ENCODE measurements at places on chromosomes 6 and 20. TPM values are rescaled to one million over a fixed set of nuclear protein-coding genes. Genes with fewer than 3 reads are reported as not detected.

DNA sequence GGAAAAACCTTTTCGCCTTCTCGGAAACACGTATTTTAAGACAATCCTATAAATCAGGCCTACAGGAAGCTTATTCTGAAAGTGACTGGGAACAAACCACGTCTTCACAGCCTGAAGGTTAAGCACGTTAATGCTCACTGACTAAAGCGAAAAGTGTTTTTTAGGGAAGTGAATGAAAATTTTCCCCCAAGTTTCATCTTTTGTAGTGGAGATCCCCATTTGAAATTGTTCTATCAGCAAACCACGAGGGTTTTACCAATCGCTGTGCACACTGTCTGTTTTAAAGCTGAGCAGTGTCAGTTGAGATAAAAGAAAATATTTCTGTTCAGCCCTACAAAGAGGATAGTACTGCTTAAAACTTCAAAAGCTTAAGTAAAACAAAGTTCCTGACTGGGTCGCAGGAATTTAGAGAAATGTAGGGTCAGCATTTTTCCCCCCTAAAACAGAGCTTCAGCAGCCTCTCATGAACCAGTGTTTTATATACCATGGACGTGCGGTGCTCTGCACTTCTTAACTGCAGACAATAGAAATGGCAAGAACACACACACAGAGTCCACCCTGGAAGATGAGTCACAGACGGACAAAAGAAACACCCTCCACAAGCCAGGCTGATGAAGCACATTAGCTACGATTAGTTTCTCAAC lies 34.9 kb downstream of the SLC22A23 start:
- no peak for DNase-seq

DNA sequence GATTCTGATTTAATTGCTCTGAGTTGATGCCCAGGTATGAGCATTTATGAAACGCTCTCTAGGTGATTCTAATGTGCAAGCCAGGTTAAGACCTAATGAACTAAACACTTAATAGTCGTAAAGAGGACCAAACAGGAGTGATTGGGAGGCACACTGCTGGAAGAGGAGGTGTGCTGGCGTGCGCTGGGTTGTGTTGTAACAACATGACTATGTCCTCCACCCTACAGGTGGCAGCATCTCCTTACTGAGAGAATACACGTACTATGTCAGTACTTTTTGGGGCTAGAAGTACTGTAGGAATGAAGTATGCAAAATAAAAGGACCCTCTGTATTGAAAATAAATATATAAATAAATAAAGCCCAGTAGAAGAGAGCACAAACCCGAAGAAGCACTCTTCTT lies 11.9 kb downstream of the C6orf89 start:
- peak; percentile 22 for DNase-seq

- DNase-seq, result no peak
These were observed 229.0 kb downstream of the ZNF217 start for GRCh38 chr20:53364646-53365045.

DNA sequence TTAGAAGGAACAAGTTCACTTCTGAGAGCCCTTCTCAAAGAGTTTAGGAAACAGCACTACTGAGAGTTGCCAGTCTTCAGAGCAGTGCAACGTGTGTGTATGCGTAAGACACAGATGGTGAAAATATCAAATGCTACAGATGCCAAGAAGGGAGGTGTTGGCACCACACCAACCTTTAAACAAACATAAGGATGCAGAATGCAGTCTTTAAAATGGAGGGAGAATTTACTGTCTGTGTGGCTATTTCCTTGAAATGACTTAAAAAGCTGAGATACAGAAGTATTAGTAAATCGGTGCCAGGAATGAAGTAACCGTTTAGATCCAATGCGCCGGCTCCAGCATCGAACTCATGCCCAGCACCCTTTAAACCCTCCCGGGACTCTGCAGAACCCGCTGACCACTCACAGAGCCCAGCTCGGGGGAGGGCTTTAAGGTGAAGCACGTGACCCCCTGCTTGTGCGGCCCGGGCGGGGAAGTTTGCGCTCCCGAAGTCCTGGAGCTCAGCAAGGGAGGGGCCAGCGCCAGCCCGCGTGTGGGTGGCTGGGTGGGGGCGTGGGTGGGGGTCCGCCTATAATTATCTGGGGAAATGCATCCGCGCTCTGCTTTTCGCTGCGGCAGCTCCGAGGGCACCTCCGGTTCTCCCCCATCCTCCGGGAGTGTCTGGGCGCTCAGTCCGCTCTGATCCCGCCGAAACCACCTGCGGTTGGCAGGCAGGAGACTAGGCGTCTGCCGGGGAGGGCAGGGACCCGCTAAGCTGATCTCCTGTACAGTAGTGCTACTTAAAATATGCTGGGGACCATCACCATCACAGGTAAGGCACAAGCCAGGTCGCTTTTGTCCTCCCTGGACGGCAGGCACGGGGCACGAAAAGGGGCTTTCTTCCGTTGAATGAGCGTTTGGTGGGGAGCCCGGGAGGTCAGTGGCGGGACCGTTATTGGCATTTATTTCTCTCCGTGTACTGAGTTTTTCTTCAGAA lies 66.0 kb downstream of the ZBTB2 start:
- peak; percentile 58 for DNase-seq

GRCh38 chr20:22455259-22455658 lies 129.1 kb downstream of the FOXA2 start:
- DNase-seq, result no peak

DNA sequence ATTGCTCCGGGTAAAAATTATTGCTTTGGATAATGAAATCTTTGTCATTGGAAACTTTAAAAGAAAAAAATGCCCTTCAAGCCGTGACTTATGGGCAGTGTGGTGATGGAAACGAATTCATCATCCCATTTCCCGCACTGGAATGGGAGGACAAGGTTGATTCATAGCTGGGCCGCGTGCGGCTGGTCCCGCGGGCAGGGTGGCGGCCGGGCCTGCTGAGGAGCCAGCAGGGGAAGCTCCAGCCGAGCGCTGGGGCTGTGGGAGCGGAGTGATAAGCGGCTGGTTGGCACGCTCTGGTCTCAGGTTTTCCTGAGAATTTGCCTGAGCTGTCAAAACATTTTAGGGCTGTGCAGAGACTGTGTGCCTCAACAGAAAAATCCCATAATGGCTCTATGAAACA lies 351.7 kb downstream of the CDC5L start:
- no peak for DNase-seq

DNA sequence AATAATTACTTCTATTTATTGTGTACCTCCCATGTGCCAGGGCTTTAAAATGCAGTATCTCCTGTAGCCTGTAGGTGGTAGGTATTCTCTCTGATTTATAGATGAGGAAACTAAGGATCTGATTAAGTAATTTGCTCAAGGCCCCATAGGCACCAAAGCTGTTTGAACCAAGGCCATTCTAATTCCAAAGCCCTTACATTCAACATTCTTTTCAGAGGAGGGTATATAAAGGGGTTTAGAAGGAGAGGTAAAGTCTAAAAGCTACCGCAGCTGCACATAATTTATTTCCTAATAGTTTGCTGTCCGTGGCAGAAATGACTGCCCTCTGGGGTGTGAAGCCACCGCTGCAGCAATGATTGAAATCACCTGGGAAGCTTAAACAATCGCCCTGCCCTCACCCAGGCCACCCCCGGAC lies 95.0 kb upstream of the FAM8A1 start:
- DNase-seq, result no peak

DNA sequence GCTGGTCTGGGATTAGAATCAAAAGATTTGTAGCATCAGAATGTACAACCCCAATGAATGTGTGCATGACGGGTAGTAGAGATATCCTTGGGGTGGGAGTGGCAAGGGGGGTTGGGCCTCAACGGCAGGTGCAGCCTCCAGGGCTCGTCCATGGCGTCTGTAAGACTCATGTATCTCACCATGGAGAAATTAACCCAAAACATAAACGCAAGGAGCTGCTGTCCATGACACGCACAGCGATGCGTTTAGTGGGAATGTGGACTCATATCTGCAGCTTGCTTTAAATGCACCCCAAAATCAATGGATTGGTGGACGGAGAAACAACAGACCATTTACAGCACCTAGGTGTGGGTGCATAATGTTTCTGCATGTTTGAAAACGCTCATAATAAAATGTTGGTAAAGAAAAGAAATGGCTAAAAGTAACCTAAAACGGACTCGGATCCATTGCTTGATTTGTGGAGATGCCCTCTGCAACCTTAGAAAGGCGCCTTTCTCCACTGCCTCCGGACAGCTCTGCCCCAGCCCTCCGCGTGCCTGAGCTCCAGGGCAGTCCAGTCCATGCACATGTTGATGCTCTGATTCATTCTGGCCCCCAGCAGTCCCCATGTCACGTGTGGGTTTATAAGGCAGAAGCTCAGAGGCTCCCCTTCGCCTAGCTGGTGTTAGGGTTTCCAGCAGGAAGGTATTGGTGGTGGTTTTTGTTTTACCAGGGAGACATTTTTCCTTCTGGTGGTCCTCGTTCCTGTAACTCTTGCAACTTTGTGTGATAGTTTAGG lies 24.5 kb downstream of the PYGB start:
- peak; percentile 3 for DNase-seq

- no peak for DNase-seq
These were observed 21.1 kb downstream of the SCUBE3 start for GRCh38 chr6:35234901-35235300.

GRCh38 chr6:47419621-47420020 lies 58.0 kb upstream of the CD2AP start:
- DNase-seq, result no peak

DNA sequence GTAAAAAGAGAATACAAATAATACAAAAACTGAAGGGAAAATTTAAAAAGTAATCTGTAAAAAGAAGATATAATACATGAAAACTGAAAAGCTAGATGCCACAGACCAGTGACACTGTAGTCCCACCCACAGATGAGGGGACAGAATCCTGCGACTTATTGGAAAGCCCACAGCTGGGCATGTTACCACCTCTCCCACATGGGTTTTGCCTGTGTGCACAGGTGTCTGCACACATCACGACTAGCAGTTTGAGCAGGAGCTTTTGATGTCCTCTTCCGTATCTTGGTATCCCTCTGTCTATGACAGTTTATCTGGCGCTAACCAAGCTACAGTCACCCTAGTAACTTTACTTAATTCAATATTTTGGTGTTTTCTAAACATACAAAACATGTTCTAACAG lies 291.1 kb upstream of the EXOC2 start:
- DNase-seq, result no peak

DNA sequence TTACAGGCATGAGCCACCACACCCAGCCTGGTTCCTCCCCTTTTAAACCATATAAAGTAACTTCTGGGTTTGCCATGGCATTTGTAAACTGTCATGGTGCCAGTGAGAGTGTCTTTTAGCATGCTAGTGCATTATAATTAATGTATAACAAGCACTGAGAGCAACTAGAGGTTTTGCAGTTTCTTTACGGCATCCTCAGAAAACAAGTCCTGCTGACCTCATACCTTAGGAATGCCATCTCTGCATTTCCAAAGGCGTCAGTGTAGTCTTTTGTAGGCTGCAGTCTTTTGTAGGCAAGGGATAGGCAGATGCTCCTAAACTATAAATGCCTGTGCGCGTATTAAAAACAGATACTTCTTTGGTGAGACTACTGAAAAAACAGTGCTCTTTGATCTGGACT lies 75.0 kb upstream of the EZR start:
- DNase-seq, result no peak

- DNase-seq, result no peak
These were observed 76.9 kb upstream of the CCN2 start for GRCh38 chr6:132028029-132028428.

DNA sequence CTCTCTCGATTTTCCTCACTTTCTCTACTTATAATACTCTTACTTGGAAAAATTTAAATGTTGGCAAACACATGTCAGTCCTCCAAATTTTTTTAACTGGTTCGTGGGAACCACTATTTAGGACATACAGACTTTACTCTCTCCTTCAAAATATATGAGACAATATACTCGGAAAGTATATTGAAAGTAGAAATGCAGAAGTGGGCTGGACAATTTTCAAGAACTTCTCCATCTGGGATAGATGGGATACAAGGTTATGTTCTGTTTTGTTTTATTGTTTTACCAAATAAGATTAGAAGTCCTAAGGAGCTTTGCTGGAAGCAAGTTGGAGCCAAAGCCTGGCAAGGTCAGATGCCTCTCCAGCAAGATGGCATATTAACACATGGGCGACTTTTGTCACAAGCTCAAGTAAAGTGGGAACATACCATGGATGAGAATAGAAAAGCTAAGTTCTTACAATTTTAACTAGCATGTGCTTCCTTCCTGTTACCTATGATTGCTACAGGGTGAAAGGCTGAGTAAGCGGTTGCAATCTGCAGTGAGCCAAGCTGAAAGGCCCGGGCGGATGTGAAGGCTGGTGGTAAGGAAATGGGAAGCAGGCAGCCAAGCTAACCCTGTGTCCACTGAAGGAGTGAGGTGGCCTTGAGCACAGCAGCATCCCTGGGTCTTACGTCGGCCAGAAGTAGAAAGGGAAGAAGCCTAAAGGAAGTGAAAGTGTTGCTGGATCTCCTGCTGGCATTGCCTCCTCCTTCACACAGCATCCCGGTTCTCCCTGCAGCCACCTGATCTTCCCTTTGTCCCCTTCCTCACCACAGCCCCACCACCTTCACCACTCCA lies 7.1 kb downstream of the MAP3K5 start:
- no peak for DNase-seq

GRCh38 chr6:115221198-115221597 lies 839.5 kb downstream of the FRK start:
- DNase-seq, result no peak

GRCh38 chr6:71336901-71337300 lies 48.3 kb downstream of the OGFRL1 start:
- no peak for DNase-seq

GRCh38 chr20:44050925-44051660 lies 135.9 kb downstream of the JPH2 start:
- DNase-seq, result no peak

DNA sequence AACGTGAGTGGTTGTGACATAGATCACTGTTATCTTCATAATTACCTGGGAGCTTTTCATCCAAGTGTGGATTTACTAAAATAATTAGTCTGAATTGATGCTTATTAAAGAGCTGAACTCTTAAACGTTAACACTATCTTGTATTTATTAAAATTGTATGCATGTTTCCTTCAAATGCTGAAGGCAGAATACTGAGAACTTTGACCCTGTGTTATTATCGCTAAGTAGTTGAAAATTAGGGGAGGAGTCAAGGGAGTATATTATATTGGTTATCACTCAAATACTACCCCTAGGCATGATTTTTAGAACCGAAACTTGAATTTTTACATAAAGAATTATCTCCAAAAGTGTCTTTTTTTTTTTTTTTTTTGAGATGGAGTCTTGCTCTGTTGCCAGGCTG lies 5.8 kb downstream of the VAPB start:
- DNase-seq, result no peak

OR2B6 gene
- total RNA-seq, result not detected

VPS16 gene
- 26.2 TPM for total RNA-seq

WFDC13 gene
- not detected for total RNA-seq

BPIFB6 gene
- not detected for total RNA-seq

SNAP91 gene
- 1.2 TPM for total RNA-seq

IL17A gene
- total RNA-seq, result not detected

PSMG4 gene
- total RNA-seq, result 30.2 TPM

MCCD1 gene
- not detected for total RNA-seq

CNR1 gene
- 0.25 TPM for total RNA-seq

MICB gene
- 37.0 TPM for total RNA-seq

FRMD1 gene
- 0.98 TPM for total RNA-seq
